Naive thymus-derived CD8-positive, alpha-beta T cell (primary cell): ENCODE measurements at places on chromosomes 5 and 9.

DNA sequence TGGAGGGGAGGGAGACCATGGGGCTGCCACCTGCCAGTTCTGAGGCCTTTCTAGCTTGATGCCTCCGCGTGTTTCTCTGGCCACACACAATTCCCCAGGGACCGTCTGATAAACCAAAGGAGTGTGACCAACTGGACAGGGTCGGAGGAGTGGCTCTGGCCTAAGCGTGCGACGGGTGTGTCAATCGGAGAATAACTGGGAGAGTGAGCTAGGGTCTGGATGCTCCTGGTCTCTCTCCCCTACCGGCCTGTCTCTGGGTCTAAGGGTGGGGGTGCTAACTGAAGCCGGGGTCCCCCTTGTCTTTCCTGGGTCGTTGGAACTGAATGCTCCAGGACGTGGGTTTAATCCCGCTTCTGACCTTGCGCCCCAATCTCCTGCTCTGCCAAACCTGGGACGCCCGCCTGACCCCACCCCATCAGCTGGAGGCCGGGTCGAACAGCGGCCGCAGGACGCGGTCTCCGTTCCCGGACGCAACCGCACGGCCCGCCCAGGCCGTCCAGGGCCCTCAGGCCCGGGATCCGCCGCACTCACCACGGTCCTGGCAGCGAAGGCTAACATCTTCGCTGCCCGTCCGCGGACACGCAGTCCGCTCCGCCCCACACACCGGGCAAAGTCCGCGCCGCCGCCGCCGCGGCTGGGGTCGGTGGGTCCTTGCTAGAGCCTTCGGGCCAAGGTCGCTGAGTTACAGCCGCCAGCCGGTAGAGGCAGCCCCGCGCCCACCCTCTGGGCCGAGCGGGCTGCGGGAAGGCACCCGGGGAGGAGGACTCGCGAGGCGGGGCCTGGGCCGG is 447 bp downstream of the CRAT start:
- H3K27ac ChIP-seq: peak overlapping the region; percentile 49
- H3K4me3 ChIP-seq: peak overlapping the region; percentile 73
- H3K36me3 ChIP-seq: no peaks in the 10 kb centered on the region
- H3K27me3 ChIP-seq: no peaks in the 10 kb centered on the region
- peaks cover 14% of the 10 kb centered on the region for H3K4me1 ChIP-seq

- no peaks in the 10 kb centered on the region for H3K27me3 ChIP-seq
- H3K4me3 ChIP-seq: peak overlapping the region; percentile 85
- DNase-seq: no peak
These were observed 1.4 kb upstream of the PKD2L2 start for GRCh38 chr5:137887831-137888230.

- no peak overlapping the region for H3K4me3 ChIP-seq
- H3K27me3 ChIP-seq: peaks cover 3% of the 10 kb centered on the region
- no peak overlapping the region for H3K27ac ChIP-seq
- DNase-seq: no peak
- no peaks in the 10 kb centered on the region for H3K4me1 ChIP-seq
- H3K36me3 ChIP-seq: no peaks in the 10 kb centered on the region
These were observed 38.0 kb upstream of the TCERG1 start for GRCh38 chr5:146409054-146409671.

- no peak overlapping the region for H3K4me3 ChIP-seq
- no peaks in the 10 kb centered on the region for H3K27me3 ChIP-seq
- no peaks in the 10 kb centered on the region for H3K36me3 ChIP-seq
- H3K27ac ChIP-seq: no peak overlapping the region
- no peak for DNase-seq
These were observed 659.0 kb downstream of the ANXA1 start for GRCh38 chr9:73810585-73811215.

DNA sequence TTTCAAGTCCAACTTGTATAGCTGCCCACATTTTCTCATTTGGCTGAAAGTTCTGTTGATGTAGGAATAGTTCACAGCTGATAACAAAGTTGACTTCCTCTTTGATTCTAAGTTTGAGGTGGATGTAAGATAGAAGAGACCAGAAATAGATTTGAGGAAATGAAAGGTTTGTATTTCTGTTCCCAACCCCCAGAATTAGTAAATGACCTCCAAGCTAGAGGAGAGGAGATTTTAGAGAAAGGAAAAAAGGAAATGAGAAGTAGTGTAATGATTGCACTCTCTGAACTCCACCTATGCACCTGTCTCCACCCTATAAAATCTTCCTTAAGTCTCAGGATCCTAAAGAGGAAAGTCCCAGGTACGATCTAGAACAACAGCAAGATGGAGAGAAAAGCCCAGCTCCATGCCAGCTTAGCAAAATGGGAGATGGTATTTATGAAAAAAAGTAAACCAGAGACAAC is 130.4 kb upstream of the POC5 start:
- no peaks in the 10 kb centered on the region for H3K4me1 ChIP-seq
- DNase-seq: no peak
- H3K27me3 ChIP-seq: peaks cover 27% of the 10 kb centered on the region
- no peaks in the 10 kb centered on the region for H3K36me3 ChIP-seq
- H3K4me3 ChIP-seq: no peak overlapping the region

- no peak for DNase-seq
- no peak overlapping the region for H3K27ac ChIP-seq
- H3K36me3 ChIP-seq: peaks cover 10% of the 10 kb centered on the region
- no peaks in the 10 kb centered on the region for H3K27me3 ChIP-seq
- peaks cover 2% of the 10 kb centered on the region for H3K4me1 ChIP-seq
- no peak overlapping the region for H3K4me3 ChIP-seq
These were observed 228.8 kb downstream of the FBXL7 start for GRCh38 chr5:15728811-15729210.

DNA sequence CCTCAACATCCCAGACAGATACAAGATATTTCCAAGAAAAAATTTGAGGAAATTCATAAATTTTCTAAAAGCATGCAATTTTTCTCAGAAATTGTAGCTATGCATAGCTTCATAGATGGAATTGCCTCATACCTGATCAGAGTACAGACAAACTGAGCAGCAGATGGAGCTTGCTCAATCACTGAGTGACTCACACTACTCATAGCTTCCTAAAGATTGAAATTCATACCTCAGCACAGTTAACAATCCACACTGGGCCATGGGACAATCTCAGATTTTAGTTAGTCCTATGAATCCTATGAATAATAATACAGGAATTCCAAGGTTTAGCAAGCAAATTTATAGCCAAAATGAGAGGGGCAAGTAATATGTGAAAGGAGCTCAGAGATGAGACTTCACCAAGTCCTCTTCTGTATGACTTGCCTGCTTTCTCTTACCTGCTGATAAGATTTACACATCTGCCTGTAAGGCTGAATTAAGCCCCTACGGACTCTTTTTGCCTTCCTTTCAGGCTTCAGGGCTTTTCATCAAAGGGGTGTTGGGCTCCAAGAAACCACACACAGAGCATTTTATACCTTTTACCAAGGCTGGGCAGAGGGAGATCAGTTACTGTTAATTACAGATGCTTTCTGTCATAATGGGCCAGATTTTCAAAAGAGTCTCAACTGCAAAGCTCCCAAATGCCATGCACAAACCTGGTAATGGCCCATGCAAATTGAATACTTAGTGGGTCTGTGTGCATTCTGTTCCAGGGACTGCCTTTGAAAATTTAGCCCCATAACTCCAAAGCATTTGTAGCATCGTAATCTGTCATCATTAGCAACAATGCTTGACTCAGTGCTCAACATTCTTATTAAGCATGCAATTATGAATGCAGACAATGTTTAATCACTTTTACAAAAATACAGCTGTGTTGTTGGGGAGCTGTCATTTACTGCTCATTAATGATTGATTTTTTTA is 439.3 kb downstream of the DTWD2 start:
- no peaks in the 10 kb centered on the region for H3K4me1 ChIP-seq
- DNase-seq: no peak
- no peak overlapping the region for H3K27ac ChIP-seq
- H3K4me3 ChIP-seq: no peak overlapping the region

DNA sequence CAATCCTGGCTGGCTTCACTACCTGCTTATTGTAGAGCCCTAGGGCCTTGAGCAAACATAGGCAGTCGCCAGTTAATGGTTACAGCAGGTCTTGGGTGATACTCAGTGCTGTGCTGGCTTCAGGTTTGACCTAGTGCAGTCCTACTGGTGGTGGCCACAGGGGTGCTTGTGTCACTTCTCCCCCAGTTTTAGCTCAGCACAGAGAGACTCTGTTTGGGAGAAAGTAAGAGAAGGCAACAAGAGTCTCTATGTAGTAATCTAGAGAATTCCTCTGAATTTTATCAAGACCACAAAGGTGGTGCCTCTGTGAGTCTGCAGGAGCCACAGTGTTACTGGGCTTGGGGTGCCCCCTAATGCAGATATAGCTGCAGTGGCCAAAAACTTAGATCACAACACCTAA is 165.6 kb downstream of the CCDC171 start:
- H3K4me1 ChIP-seq: no peaks in the 10 kb centered on the region
- H3K27ac ChIP-seq: no peak overlapping the region
- H3K4me3 ChIP-seq: no peak overlapping the region
- DNase-seq: no peak

- peaks cover 39% of the 10 kb centered on the region for H3K27me3 ChIP-seq
- no peak overlapping the region for H3K4me3 ChIP-seq
- H3K4me1 ChIP-seq: no peaks in the 10 kb centered on the region
- no peaks in the 10 kb centered on the region for H3K36me3 ChIP-seq
- no peak overlapping the region for H3K27ac ChIP-seq
These were observed 115.1 kb upstream of the RAI14 start for GRCh38 chr5:34541067-34541466.

- H3K36me3 ChIP-seq: no peaks in the 10 kb centered on the region
- H3K4me1 ChIP-seq: no peaks in the 10 kb centered on the region
- H3K27ac ChIP-seq: no peak overlapping the region
- DNase-seq: no peak
- H3K27me3 ChIP-seq: peaks cover 7% of the 10 kb centered on the region
These were observed 88.1 kb downstream of the ITGA1 start for GRCh38 chr5:52875827-52876226.

DNA sequence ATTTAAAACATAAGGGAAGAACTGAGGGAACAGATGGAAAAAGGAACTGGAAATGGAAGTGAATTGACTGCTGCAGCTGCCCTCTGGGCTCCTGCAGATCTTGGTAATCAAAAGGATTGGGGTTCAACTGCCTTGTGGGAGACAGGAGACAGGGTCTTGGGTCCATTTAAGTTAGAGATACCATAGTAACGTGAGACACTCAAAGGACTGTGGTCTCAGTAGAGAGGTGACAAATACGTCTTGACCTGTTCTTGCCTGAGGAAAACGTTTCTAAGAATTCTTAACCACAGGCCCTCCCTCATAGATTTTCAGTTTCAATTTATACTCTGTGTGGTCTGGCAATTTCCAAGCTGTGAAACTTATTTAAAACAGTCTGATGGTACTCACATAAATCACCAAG is 100.8 kb upstream of the DHFR start:
- no peak for DNase-seq
- H3K4me1 ChIP-seq: peaks cover 36% of the 10 kb centered on the region
- H3K27me3 ChIP-seq: no peaks in the 10 kb centered on the region
- H3K27ac ChIP-seq: peak overlapping the region; percentile 92

- peaks cover 6% of the 10 kb centered on the region for H3K4me1 ChIP-seq
- H3K27me3 ChIP-seq: no peaks in the 10 kb centered on the region
- no peak overlapping the region for H3K4me3 ChIP-seq
These were observed 64.7 kb downstream of the CRB2 start for GRCh38 chr9:123420592-123421111.

DNA sequence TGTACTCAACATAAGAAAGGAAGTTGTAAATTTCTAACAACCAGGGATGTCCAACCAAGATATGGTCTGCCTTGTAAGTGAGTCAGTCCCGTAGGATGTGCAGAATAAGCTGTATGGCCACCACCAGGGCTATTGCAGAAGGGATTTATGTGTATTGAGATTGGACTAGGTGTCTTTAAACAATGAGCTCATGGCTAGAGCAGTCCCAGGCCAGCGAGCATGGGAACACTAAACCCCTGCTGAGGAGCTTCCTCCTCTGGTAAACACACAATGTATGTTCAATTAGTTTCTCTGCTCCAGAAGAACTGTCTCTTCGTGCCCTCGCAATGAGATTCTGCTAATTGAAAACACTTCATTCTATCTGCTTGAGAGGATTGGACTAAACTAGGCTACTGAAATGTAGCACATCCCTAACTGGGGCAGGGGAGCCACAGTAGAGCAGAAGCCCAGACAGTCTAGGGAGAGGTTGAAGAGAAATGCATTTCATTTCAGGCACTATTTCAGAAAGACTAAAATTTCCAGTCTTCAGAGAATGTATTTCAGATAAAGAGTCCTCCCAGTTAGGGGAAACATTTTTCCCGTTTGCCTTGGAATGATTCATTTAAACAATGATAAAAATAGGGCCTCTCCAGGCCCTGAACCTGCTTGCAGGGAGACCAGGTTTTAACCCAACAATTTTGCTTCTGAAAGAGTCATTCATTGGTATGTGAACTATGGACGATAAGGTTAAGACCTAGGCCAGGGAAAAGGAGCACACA is 154.7 kb downstream of the FAM114A2 start:
- DNase-seq: no peak
- H3K4me1 ChIP-seq: no peaks in the 10 kb centered on the region
- peaks cover 12% of the 10 kb centered on the region for H3K27me3 ChIP-seq
- no peak overlapping the region for H3K4me3 ChIP-seq
- no peak overlapping the region for H3K27ac ChIP-seq
- H3K36me3 ChIP-seq: no peaks in the 10 kb centered on the region

DNA sequence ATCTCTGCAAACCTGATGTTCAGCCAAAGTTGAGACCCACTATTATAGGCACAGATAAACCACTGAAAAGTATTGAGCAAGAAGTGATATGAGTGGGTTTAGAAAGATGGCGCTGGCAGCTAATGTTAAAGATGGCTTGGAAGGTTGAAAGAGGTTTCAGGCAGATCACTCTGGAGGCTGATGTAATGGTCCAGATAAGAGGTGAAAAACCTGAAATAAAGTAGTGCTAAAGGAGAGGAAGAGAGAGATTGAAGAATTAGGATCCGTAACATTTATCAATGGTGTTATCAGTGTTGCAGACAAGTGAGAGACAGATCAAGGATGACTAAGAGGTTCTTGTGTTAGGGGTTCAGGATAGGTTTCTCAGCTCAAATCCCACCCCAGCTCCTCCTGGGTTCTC is 58.3 kb downstream of the SLC44A1 start:
- no peak overlapping the region for H3K4me3 ChIP-seq
- H3K27ac ChIP-seq: no peak overlapping the region
- H3K36me3 ChIP-seq: peaks cover 33% of the 10 kb centered on the region
- H3K27me3 ChIP-seq: no peaks in the 10 kb centered on the region
- no peak for DNase-seq
- peaks cover 6% of the 10 kb centered on the region for H3K4me1 ChIP-seq
